ENCODE measurements at places on chromosomes 7 and 10. TPM values are rescaled to one million over a fixed set of nuclear protein-coding genes. Genes with fewer than 3 reads are reported as not detected.

GRCh38 chr7:158313931-158314330, 273.7 kb downstream of the PTPRN2 start:
- H3K27ac ChIP-seq: no peak overlapping the region
- no peaks in the 10 kb centered on the region for H3K27me3 ChIP-seq
- no peaks in the 10 kb centered on the region for H3K36me3 ChIP-seq
- DNase-seq: no peak
- H3K4me1 ChIP-seq: no peaks in the 10 kb centered on the region
- no peak overlapping the region for H3K4me3 ChIP-seq

The SLC16A9 gene
- total RNA-seq: 2.2 TPM

- no peak overlapping the region for H3K4me3 ChIP-seq
- no peak overlapping the region for H3K27ac ChIP-seq
- H3K36me3 ChIP-seq: peaks cover 9% of the 10 kb centered on the region
- no peaks in the 10 kb centered on the region for H3K27me3 ChIP-seq
Observed at GRCh38 chr10:63348245-63348850, 117.4 kb downstream of the JMJD1C start.

DNA sequence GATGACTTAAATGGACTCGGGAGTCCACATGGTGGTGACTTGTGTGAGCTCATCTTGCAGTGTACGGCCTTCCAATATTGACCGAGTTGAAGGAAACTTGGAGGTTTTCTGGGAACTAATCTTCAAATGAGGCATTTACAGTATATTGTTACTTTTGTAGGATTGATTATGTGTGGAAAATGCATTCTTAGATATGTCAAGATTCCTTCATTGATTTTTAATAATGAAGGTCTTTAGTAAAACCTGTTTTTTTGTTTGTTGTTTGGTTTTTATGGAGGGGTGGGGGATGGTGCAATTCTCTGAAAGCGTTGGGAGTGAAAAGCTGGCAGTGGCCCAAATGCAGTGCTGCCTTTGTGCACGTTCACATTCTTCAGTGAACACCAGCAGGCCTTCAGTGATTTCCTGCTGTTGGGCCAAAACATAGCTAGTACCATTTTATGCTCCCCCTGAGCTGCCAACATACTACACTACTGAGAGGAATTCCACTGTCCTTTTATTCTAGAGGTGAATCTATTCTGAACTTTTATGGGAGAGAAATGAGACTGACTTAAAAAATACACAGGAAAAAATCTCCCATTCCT, 50.4 kb downstream of the CCNY start:
- H3K27me3 ChIP-seq: no peaks in the 10 kb centered on the region
- no peak overlapping the region for H3K4me3 ChIP-seq
- H3K36me3 ChIP-seq: no peaks in the 10 kb centered on the region
- peak; percentile 30 for DNase-seq
- peak overlapping the region; percentile 29 for H3K27ac ChIP-seq
- H3K4me1 ChIP-seq: peaks cover 28% of the 10 kb centered on the region

- H3K27me3 ChIP-seq: no peaks in the 10 kb centered on the region
- H3K27ac ChIP-seq: no peak overlapping the region
- H3K4me3 ChIP-seq: no peak overlapping the region
- H3K36me3 ChIP-seq: no peaks in the 10 kb centered on the region
- H3K4me1 ChIP-seq: no peaks in the 10 kb centered on the region
Observed at GRCh38 chr10:101595591-101596433, 7.7 kb downstream of the DPCD start.

- no peaks in the 10 kb centered on the region for H3K36me3 ChIP-seq
- no peak overlapping the region for H3K27ac ChIP-seq
- no peak overlapping the region for H3K4me3 ChIP-seq
Observed at GRCh38 chr10:44278837-44279324, 106.0 kb downstream of the CXCL12 start.

The NUDCD3 gene
- 176 TPM for total RNA-seq

DNA sequence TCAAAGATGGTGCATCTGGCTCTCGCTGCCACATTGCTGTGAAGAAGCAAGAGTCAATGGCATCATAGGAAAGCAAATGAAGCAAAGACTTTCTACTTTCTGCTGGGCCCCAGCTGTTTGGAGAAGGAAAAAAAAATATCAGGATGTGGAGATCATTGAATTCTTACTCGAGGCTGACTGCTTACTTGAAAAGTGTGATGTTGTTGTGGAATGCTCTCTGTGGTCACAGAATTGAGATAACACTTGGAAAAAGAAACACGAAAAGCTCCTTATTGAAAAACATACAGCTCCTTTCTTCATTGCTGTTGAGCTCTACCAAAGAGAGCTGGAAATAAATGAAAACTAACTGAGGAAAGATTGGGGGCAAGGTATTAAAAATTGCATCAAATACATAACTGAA, 157.4 kb upstream of the TBX20 start:
- H3K27me3 ChIP-seq: peaks cover 58% of the 10 kb centered on the region
- DNase-seq: no peak
- H3K4me1 ChIP-seq: no peaks in the 10 kb centered on the region
- no peak overlapping the region for H3K27ac ChIP-seq
